ENCODE measurements at places on chromosomes 6 and 20. TPM values are rescaled to one million over a fixed set of nuclear protein-coding genes. Genes with fewer than 3 reads are reported as not detected.

DNA sequence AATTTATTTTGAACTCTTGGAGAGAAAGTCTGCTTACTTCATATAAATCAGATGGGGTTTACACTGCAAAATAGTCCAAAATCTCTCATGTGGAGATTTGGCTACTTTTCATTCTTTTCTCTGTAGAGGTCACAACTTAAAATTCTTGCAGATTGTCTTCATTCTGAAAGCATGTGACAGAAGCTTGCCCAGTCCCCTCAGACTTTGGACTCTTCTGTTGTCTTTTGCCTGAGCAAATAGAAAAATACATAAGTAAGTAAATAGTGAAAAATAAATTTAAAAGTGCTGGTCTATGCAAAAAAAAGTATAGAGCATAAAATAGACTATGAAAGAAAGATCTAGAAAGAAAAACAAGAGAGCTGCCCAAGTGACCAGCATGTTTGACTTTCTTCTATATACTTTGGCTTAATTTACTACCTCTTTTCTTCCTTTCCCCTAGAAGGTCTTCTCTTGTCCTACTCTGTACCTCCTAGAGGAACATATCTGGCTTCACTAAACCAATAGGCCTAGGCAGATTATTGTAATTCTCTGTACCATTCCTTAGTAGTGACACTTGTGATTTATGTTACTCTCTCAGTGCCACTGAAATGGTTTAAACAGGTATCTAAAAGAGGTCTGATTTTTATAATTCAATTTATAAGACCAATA lies 260.9 kb downstream of the TENT5A start:
- no peak overlapping the region for H3K4me3 ChIP-seq
- DNase-seq: no peak
- no peaks in the 10 kb centered on the region for H3K27me3 ChIP-seq
- no peaks in the 10 kb centered on the region for H3K36me3 ChIP-seq

DNA sequence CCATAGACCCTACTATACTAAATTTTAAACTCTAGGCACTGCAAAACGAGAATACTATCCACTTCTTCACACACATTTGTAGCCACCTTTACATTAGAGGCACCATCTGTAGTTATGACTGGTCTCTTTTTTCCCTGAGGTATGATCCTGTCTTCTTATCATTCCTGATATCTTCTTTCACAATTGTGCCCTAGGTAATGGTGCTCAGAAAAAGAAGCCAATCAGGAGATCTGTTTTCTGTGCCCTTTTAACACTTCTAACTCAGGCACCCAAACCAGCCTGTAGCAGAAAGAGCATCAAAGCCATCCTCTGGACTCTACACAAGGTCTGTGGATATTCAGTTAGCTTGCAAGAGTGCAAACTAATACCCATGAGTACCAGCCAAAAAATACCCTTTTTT lies 149.7 kb upstream of the SGK1 start:
- H3K4me1 ChIP-seq: no peaks in the 10 kb centered on the region
- no peak overlapping the region for H3K4me3 ChIP-seq
- no peak for DNase-seq
- H3K27me3 ChIP-seq: peaks cover 2% of the 10 kb centered on the region
- no peak overlapping the region for H3K27ac ChIP-seq
- no peaks in the 10 kb centered on the region for H3K36me3 ChIP-seq

DNA sequence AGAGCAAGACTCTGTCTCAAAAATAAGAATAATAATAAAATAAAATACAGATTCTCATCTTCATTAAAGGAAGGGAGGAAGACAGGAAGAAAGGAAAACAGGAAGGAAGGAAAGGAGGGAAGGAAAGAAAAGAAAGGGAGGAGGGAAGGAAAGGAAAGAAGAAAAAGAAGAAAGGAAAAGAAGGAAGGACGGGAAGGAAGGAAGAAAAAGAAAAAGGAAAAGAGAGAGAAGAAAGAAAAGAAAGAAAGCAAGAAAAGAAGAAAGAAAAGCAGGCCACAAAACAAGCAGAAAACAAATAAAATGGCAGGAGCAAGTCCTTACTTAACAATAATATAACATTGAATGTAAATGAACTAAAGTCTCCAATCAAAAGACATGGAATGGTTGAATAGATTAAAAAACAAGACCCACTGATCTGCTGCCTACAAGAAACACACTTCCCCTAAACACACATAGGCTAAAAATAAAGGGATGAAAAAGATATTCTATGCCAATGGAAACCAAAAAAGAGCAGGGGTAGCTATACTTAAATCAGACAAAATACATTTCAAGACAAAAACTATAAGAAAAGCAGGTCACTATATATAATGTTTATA lies 60.4 kb downstream of the ZFP64 start:
- H3K27ac ChIP-seq: no peak overlapping the region
- H3K4me3 ChIP-seq: no peak overlapping the region
- H3K27me3 ChIP-seq: no peaks in the 10 kb centered on the region
- H3K4me1 ChIP-seq: peaks cover 13% of the 10 kb centered on the region
- H3K36me3 ChIP-seq: no peaks in the 10 kb centered on the region
- DNase-seq: no peak

DNA sequence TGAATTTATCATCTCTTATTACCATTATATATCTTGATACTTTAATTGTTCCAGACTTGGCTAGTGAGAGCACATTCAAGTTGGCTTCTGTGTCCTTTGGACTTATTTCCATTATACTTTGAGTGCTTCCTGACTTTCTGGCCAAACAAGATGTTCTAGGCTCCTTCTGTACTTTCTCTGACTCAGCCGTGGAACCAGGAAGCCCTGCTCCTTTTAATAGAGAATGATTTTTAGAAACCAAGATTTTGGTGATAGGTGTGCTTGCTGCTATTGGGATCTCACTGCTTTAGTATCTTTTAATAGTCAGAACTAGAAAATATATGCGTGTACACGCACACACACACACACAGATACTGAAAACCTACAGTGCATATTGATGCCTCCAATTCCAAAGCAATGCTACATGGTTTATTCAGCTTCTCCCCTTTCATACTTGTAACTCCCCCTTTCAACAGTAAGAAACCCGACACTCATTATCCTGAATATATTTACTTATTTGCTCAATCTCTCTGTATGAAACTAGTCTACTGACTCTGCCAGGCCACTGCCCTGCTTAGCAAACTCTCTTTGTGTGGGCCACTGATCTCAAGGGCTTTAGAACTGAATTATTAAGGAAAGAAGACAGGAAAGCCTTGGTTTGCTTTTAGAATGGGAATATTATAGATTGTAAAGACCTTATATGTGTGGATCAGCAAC lies 42.7 kb upstream of the EZR start:
- H3K4me3 ChIP-seq: no peak overlapping the region
- H3K27me3 ChIP-seq: no peaks in the 10 kb centered on the region
- H3K4me1 ChIP-seq: no peaks in the 10 kb centered on the region
- DNase-seq: no peak
- no peak overlapping the region for H3K27ac ChIP-seq

DNA sequence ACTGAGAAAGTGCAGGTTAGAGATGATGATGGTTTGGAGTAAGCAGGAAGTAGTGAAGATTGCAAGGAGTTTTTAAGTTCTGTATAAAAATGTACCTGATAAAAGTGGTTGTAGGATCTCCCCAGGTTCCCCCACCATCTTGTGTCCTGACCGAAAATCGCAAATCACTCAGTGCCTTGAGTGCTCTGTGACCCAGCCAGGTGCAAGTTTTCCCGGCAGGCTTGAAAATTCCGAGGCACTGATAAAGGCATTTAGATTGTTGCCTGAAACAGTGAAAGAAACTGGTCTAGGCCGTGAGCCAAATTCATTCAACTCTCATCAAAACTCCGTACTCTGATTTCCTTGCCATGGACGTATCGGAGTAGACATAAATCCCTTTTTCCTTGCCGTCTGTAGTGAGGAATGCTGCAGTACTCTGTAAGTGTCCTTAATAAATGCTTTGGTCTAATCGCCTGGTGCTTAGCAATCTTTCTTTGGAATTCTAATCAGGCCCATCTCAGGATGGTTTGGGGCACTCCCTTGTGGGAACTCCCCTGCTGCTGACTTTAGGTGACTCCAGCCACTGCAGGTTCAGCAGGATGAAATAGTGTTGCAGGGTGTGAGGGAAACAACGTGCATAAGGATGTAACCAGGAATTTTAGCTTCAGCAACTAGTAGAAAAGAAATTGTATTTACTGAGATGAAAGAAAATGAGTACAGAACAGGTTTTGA lies 1199.8 kb upstream of the MAP3K7 start:
- no peaks in the 10 kb centered on the region for H3K27me3 ChIP-seq
- DNase-seq: no peak
- no peaks in the 10 kb centered on the region for H3K36me3 ChIP-seq
- H3K4me1 ChIP-seq: no peaks in the 10 kb centered on the region

- H3K4me1 ChIP-seq: peaks cover 6% of the 10 kb centered on the region
- H3K36me3 ChIP-seq: peaks cover 5% of the 10 kb centered on the region
- H3K4me3 ChIP-seq: no peak overlapping the region
- no peaks in the 10 kb centered on the region for H3K27me3 ChIP-seq
- no peak for DNase-seq
- no peak overlapping the region for H3K27ac ChIP-seq
Observed at GRCh38 chr20:50746138-50746940, 15.0 kb downstream of the PARD6B start.

GRCh38 chr6:17988422-17988944 lies 1.0 kb upstream of the KIF13A start:
- DNase-seq: no peak
- H3K27ac ChIP-seq: peak overlapping the region; percentile 83
- H3K27me3 ChIP-seq: peaks cover 16% of the 10 kb centered on the region
- peaks cover 45% of the 10 kb centered on the region for H3K4me1 ChIP-seq
- peak overlapping the region; percentile 95 for H3K4me3 ChIP-seq

- H3K4me1 ChIP-seq: no peaks in the 10 kb centered on the region
- DNase-seq: no peak
- no peak overlapping the region for H3K4me3 ChIP-seq
- no peaks in the 10 kb centered on the region for H3K36me3 ChIP-seq
- peaks cover 2% of the 10 kb centered on the region for H3K27me3 ChIP-seq
Observed at GRCh38 chr6:20932284-20932683, 398.0 kb downstream of the CDKAL1 start.

GRCh38 chr20:20856956-20857355 lies 144.5 kb upstream of the RALGAPA2 start:
- no peak overlapping the region for H3K27ac ChIP-seq
- H3K4me1 ChIP-seq: no peaks in the 10 kb centered on the region
- peaks cover 1% of the 10 kb centered on the region for H3K27me3 ChIP-seq
- DNase-seq: no peak
- H3K4me3 ChIP-seq: no peak overlapping the region
- H3K36me3 ChIP-seq: no peaks in the 10 kb centered on the region

The RREB1 gene
- 3.3 TPM for polyA plus RNA-seq

The TFAP2A gene
- polyA plus RNA-seq: not detected

The DYNLRB1 gene
- 242 TPM for polyA plus RNA-seq

- peaks cover 7% of the 10 kb centered on the region for H3K4me1 ChIP-seq
- peaks cover 4% of the 10 kb centered on the region for H3K36me3 ChIP-seq
- peak overlapping the region; percentile 67 for H3K4me3 ChIP-seq
- no peak for DNase-seq
- H3K27me3 ChIP-seq: no peaks in the 10 kb centered on the region
Observed at GRCh38 chr20:34268145-34268544, 26.9 kb downstream of the ASIP start.

GRCh38 chr6:90126839-90127238 lies 169.8 kb downstream of the BACH2 start:
- peaks cover 13% of the 10 kb centered on the region for H3K4me1 ChIP-seq
- no peaks in the 10 kb centered on the region for H3K36me3 ChIP-seq
- no peak for DNase-seq
- no peaks in the 10 kb centered on the region for H3K27me3 ChIP-seq
- no peak overlapping the region for H3K27ac ChIP-seq

GRCh38 chr6:147000545-147001488 lies 203.4 kb upstream of the STXBP5 start:
- no peaks in the 10 kb centered on the region for H3K36me3 ChIP-seq
- no peak overlapping the region for H3K27ac ChIP-seq
- no peaks in the 10 kb centered on the region for H3K27me3 ChIP-seq
- no peak overlapping the region for H3K4me3 ChIP-seq
- DNase-seq: no peak
- H3K4me1 ChIP-seq: no peaks in the 10 kb centered on the region

DNA sequence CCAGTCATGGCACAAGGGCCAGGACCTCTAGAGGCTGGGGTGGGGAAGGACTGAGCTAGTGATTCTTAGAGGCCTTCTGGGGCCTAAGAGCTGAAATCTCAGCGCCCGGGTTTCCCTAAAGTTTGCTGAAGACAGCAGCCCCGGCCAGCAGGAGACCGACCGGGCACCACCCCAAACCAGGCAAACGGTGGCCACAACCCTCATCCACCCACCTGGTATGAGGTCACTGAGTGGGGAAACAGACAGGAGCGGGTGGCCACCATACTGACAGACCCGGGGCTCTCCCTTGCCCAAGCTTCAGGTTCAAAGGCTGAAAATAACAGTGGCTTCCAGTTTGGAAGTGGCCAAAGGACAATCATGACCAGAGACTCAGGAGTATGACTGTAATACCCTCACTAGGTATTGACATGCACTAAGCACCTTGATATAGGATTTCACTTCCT lies 35.0 kb upstream of the ID1 start:
- peaks cover 3% of the 10 kb centered on the region for H3K36me3 ChIP-seq
- no peak overlapping the region for H3K4me3 ChIP-seq
- peaks cover 26% of the 10 kb centered on the region for H3K4me1 ChIP-seq
- DNase-seq: no peak
- H3K27me3 ChIP-seq: peaks cover 2% of the 10 kb centered on the region

GRCh38 chr20:58447511-58448391 lies 58.7 kb downstream of the VAPB start:
- H3K27ac ChIP-seq: no peak overlapping the region
- H3K27me3 ChIP-seq: peaks cover 1% of the 10 kb centered on the region
- no peak overlapping the region for H3K4me3 ChIP-seq
- peaks cover 12% of the 10 kb centered on the region for H3K36me3 ChIP-seq
- peaks cover 5% of the 10 kb centered on the region for H3K4me1 ChIP-seq

The VSX1 gene
- not detected for polyA plus RNA-seq

The NR2E1 gene
- not detected for polyA plus RNA-seq

- H3K27ac ChIP-seq: no peak overlapping the region
- no peaks in the 10 kb centered on the region for H3K4me1 ChIP-seq
- H3K4me3 ChIP-seq: no peak overlapping the region
- no peaks in the 10 kb centered on the region for H3K27me3 ChIP-seq
- DNase-seq: no peak
Observed at GRCh38 chr6:141610741-141611140, 522.0 kb upstream of the GJE1 start.

- H3K27me3 ChIP-seq: peaks cover 2% of the 10 kb centered on the region
- no peaks in the 10 kb centered on the region for H3K36me3 ChIP-seq
- H3K4me3 ChIP-seq: no peak overlapping the region
- no peak overlapping the region for H3K27ac ChIP-seq
- H3K4me1 ChIP-seq: no peaks in the 10 kb centered on the region
Observed at GRCh38 chr6:72272958-72273357, 348.9 kb upstream of the KCNQ5 start.

The ATP6V1G2 gene
- polyA plus RNA-seq: not detected

The FITM2 gene
- 0.15 TPM for polyA plus RNA-seq

- peak overlapping the region; percentile 66 for H3K4me3 ChIP-seq
- no peaks in the 10 kb centered on the region for H3K36me3 ChIP-seq
- DNase-seq: peak; percentile 63
- H3K27ac ChIP-seq: peak overlapping the region; percentile 68
Observed at GRCh38 chr6:43812850-43813578, 43.0 kb downstream of the VEGFA start.

The FKBP1C gene
- not detected for polyA plus RNA-seq

Data from immature natural killer cell (primary cell).